ENCODE measurements at places on chromosomes 7 and 10.
A peak's percentile ranks its signal among the peaks of the same experiment; 100 is the strongest.

DNA sequence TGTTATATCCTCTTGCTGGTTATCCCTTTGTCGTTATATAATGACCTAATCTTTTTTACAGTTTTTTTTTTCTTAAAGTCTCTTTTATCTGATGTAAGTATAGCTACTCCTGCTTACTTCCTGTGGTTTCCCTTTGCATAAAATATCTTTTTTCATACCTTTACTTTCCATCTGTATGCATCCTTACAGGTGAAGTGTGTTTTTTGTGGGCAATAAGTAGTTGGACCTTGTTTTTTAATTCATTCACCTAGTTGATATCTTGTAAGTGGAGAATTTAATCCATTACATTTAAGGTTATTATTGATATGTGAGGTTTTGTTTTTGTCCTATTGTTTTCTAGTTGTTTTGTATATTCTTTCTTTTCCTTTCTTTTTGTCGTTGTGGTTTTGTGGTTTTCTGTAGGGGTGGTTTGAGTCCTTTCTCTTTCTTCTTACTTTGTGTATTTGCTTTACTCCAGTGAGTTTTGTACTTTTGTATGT is 168.6 kb downstream of the MLLT10 start:
- no peak for DNase-seq

DNA sequence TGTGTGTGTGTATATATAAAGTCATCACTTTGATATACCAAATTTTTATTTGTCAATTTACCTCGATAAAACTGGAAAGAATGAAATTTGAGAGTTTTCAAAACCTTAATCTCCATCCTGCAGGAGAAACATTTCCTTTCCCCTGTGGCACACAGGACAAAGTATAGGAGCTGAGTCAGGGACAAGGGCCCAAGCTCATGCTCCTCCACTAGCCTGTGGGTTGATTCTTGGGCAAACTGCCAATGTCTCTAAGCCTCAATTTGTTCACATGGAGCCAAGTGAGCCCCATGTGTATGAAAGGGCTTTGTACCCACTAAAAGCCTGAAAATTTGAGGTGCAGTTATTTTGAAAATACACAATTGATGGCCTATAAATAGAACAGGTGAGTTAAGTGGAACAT is 60.3 kb upstream of the IL6 start:
- DNase-seq: peak; percentile 56

DNA sequence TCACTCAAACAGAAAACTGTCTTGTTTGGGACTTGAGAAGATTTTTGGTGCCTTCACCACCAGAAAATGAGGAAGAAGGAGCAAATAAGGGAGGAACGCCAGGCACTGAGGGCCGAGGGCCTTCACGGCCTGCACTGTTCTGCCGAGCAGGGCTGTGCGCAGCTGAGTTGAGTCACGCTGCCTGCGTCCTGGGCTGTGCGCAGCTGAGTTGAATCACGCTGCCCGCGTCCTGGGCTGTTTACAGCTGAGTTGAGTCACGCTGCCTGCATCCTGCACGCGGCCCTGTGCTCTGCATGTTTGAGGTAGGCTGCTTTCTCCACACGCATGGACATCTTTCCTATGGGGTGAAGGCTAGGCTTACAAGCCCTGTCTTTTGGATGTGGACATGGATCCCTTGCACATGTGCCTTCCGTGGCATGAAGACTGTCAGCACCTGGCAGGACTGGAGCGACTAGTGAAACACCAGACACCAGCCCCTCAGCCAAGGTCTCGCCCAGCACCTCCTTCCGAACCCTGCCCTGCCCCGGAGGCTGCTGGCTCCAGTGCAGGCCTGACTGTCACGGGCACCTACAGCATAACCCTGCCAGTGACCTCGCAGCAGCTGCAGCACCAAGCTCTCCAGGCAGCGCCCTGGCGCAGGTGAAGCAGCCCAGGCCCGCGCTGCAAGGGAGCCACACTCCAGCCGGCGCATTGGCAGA is 96.7 kb downstream of the HTR5A start:
- peak; percentile 50 for DNase-seq

GRCh38 chr7:98733036-98733435 is 116.0 kb downstream of the NPTX2 start:
- DNase-seq: peak; percentile 1

DNA sequence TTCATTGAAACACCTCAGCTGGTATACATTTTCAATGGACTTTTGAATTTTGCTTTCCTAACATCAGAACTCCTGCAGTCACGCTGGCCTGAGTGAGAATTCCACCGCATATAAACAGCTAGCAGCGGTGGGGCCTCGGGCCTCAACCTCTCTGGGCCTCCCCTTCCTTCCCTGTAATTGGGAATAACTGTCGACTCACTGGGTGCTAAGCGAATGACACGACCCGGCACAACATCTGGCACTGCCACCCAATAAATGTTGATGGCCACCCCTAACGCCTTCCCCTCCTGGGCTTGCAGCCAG is 670 bp downstream of the RCC1L start:
- DNase-seq: no peak

GRCh38 chr7:81949306-81949705 is 179.5 kb upstream of the HGF start:
- no peak for DNase-seq

DNA sequence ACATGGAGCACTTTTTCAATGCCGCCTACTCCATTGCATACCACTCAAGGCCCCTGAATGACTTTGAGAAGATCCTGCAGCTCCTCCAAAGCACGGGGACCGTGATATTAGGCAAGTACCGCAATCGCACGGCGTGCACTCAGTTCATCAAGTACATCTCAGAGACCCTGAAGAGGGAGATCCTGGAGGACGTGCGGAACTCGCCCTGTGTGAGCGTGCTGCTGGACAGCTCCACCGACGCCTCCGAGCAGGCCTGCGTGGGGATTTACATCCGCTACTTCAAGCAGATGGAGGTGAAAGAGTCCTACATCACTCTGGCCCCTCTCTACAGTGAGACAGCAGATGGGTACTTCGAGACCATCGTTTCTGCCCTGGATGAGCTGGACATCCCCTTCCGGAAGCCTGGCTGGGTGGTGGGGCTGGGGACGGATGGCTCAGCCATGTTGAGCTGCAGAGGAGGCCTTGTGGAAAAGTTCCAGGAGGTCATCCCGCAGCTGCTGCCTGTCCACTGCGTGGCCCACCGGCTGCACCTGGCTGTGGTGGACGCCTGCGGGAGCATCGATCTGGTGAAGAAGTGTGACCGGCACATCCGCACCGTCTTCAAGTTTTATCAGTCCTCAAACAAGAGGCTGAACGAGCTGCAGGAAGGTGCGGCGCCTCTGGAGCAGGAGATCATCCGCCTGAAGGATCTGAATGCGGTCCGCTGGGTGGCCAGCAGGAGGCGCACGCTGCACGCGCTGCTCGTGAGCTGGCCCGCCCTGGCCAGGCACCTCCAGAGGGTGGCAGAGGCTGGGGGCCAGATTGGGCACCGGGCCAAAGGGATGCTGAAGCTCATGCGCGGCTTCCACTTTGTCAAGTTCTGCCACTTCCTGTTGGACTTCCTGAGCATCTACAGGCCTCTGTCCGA is 12.7 kb upstream of the ATP6V0E2 start:
- no peak for DNase-seq

DNA sequence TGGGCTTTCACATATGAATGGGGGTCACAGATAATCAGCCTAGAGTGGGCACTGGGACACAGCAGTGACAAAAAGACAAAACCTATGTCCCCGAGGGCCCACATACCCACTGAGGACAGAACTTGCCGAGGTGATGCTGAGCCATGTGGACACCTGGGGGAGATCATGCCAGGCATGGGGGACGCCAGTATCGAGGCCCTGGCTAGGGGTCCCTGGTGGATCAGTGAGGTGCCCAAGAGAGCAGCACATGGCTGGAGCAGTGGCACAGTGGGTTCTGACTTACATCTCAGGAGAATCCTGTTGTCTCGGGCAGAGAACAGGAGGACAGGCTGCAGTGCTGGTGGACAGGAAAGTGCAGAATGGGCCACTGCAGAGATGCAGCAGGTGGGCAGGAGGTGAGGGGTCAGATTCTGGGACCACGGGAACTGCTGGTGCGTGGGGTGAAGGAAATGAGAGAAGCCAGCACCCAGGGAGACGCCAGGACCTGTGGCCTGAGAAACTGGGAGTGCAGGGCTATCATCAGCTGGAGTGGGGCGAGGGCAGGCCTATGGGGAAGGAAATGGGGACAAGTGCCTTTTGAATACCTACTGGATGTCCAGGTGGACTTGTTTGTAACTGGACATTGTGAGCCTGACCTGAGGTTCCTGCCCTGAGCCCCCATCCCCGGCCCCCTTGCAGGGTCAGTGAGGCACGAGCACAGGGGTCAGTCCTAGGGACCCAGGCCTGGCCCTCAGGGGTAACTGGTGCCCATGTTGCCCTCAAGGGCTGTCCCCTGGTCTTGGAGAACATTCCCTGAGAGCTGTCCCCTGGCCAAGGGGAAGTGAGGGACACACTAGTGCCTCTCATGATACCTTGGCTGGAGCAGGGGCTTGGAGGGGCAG is 91.2 kb upstream of the RET start:
- DNase-seq: no peak

- DNase-seq: no peak
Measured at GRCh38 chr7:41659539-41659938, 43.4 kb downstream of the INHBA start.

DNA sequence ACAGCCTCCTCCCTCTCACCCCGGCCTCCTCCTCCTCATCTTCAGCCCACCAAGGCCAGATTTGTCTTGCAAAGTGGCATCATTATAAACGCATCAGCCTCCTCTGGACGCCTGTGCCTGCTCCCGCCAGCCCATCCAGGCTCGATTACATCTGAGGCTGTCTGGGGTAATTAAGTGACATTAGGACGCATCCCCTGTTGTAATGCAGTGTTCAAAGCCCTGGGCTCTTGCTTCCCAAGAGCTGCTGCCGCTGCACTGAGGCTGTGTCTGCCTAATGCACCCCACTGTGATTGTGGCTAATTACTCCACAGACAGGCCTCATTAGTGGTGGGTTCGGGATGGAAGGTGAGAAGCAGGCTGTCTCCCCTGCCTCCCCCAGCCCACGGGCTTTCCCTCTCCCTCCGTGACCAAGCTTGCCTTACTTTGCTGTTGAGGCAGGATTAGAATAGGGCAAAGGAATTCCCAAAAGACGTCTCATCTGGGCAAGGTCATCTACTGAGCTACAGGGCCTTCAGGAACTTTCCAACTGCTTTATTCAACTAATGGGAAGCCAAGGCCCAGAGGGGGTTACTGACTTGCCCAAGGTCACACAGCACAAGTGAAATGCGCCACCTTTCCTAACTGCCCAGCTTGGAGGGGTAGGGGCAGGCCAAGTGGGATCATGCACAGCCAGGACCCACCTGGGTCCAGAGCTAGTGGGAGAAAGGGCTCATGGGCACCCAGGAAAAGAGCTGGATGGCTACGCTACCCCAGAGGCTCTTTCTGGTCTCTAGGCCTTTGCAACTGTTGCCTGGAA is 66.2 kb upstream of the PCBD1 start:
- no peak for DNase-seq

DNA sequence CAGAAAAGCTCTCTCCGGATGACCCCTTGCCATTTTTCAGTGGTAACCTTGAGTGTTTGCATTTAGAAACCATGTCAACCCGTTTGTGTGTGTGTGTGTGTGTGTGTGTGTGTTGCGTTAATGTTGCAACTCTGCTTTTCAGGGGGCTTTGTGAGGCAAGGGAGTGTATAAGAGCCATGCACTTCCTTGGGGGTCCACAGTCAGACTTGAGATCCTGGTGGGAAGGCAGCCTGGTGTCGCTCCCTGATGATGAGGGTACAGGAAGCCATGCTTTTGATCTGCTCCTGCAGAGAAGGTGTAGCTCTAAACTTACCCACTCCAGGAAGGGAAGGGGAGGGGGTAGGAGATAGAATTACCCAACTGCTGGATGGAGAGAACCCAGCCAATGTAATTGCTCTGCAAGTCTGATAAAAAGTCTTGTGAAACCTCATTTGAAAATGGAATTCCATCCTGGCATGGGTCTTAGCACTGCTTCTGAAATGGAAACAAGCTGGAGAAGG is 10.7 kb downstream of the GRK5 start:
- DNase-seq: no peak

DNA sequence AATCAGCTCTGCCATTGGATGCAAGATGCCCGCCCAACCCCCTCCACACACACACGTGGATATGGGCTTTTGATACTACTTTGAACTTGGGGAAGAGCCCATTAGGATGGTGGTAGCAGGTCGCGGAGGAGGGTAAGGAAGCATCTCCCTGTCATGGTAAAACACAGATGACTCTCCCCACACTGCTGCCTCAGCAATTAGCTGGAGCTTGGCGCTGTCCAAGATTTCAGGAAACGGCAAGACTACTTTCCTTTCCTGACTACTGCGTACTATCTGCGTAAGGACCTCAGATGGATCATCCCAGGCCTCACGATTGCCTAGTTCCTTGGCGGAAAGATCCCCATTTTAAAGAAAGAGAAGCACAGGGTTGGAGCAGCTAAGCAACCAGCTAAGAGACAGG is 134.3 kb downstream of the C10orf90 start:
- DNase-seq: no peak

DNA sequence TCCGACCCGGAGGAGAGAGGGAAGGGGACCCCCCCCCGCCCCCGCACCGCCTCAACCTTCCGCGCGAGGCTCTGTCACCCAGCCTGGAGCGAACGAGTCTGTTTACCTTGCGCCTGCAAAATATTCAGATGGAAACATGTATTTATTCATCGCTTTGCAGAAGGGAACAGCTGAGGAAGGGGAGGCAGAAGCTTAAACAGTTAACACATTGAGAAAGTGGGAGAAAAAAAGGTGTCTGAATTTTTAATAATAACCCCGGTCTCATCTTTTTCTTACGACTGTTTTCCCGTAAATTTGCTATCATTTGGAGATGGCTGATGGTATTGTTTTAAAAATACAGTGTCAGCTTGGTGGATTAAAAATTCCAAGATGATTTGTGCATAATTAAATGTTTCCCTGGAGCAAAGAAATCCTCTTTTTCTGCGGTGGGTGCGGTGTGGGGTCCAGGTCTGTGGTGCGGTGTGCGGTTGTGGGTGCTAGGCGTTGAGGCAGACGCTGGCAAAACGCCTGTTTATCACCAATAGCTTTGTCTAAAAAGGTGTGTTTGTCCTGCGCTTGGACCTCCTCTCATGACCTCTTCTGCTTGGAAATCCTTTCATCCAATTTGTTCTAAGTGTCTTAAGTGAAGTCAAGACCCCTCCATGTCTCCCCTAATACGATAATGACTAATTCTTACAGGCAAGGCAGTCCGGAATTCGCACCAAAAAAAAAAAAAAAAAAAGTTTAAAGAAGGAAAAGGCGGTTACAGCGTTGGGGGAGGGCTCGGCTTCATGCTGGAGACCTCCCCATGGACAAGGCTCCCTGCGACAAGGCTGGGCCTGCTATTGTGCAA is 1.6 kb downstream of the UNCX start:
- DNase-seq: no peak

- no peak for DNase-seq
Measured at GRCh38 chr10:3671386-3671955, 113.5 kb downstream of the KLF6 start.

- no peak for DNase-seq
Measured at GRCh38 chr7:42549866-42550485, 313.0 kb upstream of the GLI3 start.

- DNase-seq: no peak
Measured at GRCh38 chr10:11869219-11869618, 46.1 kb downstream of the PROSER2 start.

GRCh38 chr10:6103591-6103990 is 14.8 kb downstream of the RBM17 start:
- DNase-seq: no peak

All from HS-27A (cell line).